ENCODE measurements at places on chromosomes 13 and 19.

DNA sequence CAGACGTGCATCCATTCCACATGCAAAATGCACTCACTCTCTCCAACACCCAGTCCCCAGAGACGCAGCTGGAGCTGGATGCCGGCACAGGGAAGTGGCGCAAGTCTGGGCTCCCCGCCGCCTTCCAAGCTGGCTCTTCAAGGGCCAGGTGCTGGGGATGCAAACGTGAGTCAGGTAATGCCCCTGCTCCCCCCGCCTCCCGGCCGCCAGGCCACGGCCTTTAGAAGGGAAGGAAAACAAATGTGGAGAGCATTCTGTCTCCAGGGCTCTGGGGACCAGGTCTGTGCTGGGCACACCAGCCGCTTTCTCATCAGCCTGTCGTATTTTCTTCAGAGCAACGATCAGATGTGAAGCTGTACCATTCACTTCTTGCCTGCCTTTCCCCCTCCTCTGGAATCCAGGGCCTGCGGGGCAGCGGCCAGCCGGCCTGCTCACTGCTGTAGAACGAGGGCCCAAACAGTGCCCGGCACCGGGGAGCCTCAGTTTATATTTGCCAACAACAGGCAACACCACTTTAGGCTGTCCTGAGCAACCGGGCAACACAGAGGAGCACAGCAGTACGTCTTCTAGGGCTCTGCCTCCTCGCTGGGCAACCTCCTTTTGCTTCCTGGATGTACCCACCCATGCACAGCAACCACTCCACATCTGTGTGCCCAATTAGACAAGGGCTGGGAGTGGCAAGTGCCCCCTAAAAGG is 3.8 kb downstream of the RAB20 start:
- DNase-seq = no peak

DNA sequence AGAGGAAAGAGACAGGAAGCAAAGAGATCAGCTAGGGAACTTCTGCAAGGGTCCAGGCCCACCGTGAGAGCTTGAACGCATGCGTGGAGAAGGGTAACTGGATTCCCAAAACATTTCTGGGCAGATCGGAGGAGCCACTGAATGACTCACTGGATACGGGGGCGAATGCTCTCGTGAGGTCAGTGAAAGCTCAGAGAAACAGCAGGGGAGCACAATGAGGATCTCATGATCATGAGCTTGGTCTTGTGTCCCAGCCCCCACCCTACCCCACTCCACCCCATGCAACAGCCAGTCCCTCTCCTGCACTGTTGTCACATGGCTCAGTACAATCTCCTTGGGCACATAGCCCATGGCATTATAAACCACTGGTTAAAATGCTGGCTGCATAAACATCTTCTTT is 40.6 kb downstream of the DCLK1 start:
- DNase-seq = no peak

GRCh38 chr13:74452881-74453280 is 318.7 kb upstream of the KLF12 start:
- DNase-seq = no peak

DNA sequence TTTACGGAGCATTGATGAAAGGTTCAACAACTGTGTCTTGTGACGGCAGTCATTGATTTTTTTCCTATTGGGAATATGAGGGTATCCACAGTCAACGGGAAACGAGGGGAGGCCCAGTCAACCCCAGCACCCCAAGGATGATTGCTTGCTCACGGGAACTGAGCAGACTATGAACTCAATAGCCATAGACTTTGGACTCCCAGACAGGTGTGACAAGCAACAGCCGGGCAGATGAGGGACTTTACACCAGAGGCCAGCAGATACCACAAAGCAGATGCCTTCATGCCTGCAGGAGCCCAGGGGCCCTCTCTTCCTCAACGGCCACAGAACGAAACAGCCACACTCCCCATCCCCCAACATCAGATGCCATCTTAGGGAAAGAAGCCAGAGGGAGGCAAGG is 80.3 kb upstream of the FLT1 start:
- no peak for DNase-seq

DNA sequence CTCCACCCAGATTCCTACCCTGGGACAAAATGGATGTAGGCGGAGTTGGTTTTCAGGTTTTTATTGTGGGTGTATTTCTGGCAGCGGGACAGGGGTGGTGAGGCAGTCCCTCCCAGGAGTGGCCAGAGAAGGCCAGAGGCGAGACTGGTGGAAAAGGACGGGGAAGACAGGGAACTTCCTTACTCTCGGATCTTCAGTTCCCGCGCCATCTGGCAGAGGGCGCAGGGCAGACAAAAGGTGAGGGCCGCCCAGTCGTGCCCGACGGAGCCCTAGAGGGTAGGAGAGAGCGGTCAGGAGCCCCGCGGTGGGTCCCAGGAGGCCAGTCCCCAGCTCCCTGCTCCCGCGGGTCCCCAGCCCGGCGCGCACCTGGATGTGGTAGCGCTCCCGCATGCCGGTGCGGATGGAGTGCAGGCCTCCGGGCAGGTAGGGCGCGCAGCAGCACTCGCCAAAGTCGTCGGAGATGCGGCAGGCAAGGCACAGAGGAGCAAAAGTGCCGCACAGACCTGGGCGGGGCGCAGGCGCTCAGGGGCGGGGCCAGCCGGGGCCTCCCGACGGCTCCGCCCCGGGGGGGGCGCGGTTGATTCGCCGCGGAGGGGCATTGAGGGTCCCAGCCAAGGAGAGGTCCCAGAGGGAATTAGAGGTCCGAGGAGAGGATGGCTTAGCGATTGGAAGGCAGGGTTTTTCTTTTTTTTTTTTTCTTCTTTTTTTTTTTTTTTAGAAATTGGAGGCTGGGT is 3.0 kb downstream of the CNFN start:
- DNase-seq = peak; percentile 80

DNA sequence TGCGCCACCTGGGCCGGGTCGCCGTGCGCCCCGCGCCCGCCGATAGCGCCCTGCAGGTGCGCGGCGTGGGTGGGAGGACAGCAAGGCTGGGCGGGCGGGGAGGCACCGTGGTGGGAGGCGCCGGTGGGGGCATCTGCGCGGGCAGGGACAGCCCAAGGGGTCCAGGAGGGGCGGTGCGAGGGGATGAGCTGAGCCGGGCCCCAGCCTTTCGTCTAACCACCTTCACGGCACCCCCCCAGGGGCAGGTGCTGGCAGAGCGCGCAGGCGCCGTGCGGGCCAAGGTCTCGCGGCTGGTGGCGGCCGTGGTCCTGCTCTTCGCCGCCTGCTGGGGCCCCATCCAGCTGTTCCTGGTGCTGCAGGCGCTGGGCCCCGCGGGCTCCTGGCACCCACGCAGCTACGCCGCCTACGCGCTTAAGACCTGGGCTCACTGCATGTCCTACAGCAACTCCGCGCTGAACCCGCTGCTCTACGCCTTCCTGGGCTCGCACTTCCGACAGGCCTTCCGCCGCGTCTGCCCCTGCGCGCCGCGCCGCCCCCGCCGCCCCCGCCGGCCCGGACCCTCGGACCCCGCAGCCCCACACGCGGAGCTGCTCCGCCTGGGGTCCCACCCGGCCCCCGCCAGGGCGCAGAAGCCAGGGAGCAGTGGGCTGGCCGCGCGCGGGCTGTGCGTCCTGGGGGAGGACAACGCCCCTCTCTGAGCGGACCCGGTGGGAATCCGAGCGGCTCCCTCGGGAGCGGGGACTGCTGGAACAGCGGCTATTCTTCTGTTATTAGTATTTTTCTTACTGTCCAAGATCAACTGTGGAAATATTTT is 3.1 kb downstream of the KISS1R start:
- DNase-seq = peak; percentile 38

DNA sequence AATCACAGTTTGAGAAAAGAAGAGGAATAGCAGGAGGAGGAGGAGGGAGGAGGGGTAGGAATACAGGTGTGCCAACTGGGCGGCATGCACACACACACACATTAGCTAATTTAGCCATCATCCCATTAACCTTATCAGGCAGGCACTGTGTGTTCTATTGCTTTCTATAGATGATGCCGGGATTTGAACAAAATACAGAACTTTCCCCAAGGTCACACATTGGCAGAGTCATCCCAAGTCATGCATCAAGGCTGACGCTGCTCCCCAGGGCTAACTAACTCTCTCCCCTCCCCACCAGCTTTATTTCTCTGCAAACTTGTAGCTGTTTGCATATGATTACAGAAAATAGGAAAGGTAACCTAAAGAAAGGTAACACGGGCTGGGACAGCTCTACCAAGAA is 83.0 kb downstream of the NUFIP1 start:
- DNase-seq = no peak

GRCh38 chr19:50202962-50203280 is 501 bp upstream of the MYH14 start:
- no peak for DNase-seq

- no peak for DNase-seq
These were observed 213.3 kb downstream of the KATNAL1 start for GRCh38 chr13:30094015-30094414.

GRCh38 chr19:51541458-51542357 is 10.2 kb upstream of the SIGLEC6 start:
- DNase-seq = no peak

DNA sequence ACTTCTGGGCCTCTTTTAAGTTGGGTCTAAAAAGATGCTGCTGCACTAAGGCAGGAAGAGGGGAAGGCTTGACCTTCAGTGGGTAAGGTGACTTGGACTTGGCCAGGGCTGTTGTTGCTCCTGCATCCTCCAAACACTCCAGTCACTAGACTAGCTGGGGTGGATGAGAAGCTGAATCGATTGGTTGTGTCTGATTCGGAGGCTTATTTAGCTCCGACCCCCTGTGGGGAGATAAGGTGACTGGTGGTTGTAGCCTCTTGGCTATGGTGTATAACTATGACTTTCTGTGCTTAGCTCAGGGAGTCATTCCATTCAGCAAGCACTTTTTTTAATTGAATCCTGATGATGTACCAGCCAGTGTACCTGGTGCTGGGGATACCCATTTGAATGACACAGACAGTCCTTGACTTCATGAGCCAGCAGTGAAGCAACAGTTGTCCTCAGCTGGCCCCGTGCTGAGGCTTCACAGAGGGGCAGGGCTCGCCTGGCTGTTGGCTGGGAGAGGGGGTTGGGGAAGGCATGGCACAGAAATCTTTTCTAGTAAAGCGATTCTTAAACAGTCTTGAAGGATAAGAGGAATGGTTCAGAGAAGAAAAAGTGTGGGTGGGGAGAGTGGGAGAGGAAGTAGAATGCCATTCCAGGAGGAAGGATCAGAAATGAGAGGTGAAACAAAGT is 9.9 kb downstream of the PCDH8 start:
- DNase-seq = no peak

DNA sequence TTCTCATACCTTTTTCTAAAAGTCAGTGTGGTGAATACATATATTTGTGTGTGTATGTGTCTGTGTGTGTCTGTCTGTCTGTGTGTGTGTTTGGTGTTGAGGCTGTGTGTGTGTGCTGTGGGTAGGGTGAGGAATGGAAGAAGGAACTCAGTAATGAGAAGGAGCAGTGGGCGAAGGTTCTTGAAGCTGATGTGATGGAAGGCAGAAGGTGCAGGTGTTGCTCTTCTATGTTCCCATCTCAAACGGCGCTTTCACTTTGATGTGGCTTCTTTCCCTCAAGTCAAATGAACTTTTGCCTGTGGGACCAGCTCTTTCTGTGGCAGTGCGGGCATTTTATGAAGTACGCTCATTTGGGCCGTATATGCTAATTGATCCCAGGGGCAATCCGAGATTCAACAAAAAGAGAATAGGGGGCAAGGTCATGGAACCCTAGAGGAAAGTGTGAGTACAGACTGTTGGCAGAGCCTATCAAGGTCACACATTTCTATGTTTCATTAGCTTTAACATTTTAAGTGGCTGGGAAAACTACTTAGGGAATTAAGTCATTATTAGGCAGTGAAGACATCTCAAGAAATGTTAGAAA is 15.2 kb downstream of the BIVM start:
- DNase-seq = no peak

DNA sequence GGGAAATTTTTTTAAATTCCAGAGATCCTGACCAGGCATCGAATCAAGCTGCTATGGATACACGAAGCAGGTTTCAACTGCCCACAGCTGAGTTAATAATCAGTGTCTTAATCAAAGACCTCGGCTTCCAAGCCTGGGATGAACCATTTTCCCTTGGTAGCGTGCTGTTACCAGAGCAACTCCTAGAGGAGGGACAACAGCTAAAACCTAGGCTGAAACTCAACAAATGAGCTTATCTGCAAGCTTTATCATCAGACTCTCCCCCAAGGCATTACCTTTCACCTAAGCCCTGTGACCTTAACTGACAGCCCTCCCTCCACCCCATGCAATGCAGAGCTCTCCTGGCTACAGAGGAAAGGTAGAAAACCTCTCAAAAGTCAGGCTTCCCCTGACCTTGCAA is 39.7 kb downstream of the RCBTB1 start:
- DNase-seq = no peak

GRCh38 chr13:94968040-94968756 is 255.9 kb upstream of the SOX21 start:
- DNase-seq = no peak

- no peak for DNase-seq
These were observed 158.9 kb downstream of the MIPEP start for GRCh38 chr13:23730251-23730650.

DNA sequence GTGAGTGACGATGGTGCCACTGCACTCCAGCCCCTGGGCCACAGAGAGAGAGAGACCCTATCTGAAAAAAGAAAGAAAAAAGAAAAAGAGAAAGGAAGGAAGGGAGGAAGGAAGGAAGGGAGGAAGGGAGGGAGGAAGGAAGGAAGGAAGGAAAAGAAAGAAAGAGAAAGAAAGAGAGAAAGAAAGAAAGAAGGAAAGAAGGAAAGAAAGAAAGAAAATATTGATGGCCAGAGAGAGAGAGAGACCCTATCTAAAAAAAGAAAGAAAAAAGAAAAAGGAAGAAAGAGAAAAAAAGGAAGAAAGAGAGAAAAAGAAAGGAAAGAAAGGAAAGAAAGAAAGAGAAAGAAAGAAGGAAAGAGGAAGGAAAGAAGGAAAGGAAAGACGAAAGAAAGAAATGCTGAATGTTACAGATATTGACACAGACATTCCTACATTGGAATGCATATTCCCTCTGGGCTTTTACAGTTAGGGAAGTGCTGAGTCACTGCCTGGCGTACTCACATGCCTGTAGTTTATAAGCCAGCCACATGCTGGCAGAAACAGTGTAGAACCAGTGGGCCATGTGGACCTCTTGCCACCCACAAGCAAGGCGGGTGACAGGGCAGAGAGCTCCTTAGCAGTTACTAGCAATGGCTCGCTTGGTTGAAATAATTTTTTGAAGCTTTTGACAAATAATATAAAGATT is 34.6 kb upstream of the SLC46A3 start:
- peak; percentile 92 for DNase-seq

- DNase-seq = no peak
These were observed 1.6 kb downstream of the ESD start for GRCh38 chr13:46795321-46795720.

DNA sequence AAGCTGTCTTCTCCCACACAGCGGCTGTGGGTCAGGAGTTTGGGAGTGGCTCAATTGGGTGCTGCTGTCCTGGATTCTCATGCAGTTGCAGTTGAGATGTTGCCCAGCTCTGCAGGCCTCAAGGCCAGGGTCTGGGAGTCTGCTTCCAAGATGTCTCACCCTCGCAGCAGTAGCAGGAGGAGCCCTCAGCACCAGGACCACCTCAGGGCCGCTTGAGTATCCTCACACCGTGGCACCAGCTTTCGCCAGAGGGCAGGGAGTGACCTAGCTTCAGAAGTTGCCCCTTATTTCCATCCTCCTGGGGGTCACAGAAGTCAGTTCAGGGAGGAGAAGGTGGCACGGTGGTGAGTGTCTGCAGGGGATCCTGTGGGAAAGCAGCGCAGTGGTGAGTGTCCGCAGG is 20.9 kb downstream of the TFDP1 start:
- DNase-seq = no peak

- DNase-seq = no peak
These were observed 2041.4 kb downstream of the PCDH9 start for GRCh38 chr13:65188721-65189120.

GRCh38 chr19:44611812-44612295 is 1.5 kb upstream of the IGSF23 start:
- no peak for DNase-seq
